PC-9 (cell line): ENCODE measurements at places on chromosomes 5 and 9. TPM values are rescaled to one million over a fixed set of nuclear protein-coding genes. Genes with fewer than 3 reads are reported as not detected.
A peak's percentile ranks its signal among the peaks of the same experiment; 100 is the strongest.

CENPK gene
- 34.6 and 45.6 TPM in 2 replicates for total RNA-seq

DNA sequence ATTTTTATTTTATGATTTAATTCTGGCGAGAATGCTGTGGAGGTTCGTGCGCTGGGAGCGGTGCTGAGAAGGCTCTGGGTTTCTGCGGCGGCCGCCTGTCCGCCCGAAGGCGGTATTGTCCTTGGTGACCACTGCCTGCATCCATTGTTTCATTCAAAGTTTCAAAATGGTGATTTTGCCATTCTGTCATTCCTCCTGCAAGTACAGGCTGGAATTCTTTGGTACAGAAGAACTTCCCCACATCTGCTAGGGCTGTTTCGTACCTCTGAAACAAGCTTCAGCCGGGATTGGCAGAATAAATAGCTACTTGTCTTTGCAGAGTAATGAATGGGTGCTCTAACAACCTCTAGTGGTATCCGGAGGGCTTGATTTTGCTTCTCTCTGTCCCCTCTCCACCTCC lies 112.6 kb upstream of the CACNA1B start:
- H3K27ac ChIP-seq: no peak overlapping the region
- H3K27me3 ChIP-seq: no peaks in the 10 kb centered on the region
- H3K4me1 ChIP-seq: no peaks in the 10 kb centered on the region
- H3K4me3 ChIP-seq: no peak overlapping the region

DNA sequence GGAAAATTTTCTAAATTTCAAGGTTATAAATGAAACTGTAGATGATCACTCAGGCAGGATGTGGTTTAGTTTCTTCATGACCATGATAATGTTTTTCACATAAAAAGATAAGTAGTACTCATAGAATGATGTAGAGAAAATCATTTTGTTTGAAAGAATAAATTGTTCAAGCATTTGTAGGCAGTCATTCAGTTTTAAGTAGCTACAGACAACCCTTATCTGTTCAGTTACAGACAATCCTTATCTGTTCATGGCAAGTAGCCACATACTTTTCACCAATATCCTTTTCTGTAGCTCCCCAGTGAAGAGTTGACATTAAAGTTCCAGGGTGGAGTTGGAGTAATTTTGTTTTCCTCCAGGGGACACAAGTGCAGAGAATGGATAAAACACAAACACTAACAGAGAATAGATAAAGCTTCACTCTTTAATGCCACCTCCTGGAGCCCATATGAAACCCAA lies 278.1 kb upstream of the TNC start:
- H3K27me3 ChIP-seq: no peaks in the 10 kb centered on the region
- H3K4me3 ChIP-seq: no peak overlapping the region
- H3K4me1 ChIP-seq: peaks cover 34% of the 10 kb centered on the region

GRCh38 chr5:10838038-10838437 lies 77.0 kb upstream of the DAP start:
- no peak overlapping the region for H3K4me3 ChIP-seq
- no peaks in the 10 kb centered on the region for H3K4me1 ChIP-seq

GRCh38 chr5:157858527-157859226 lies at the start of gene CLINT1:
TSS of gene CLINT1 (minus strand) at chr5:157859145. CDS start at chr5:157858970, 175 bp downstream.
- DNase-seq: peak; percentile 88
- peak within 1 kb of the TSS; percentile 64 for H3K27ac ChIP-seq
- H3K4me3 ChIP-seq: peak within 1 kb of the TSS; percentile 95
- H3K27me3 ChIP-seq: no peaks in the 10 kb centered on the region
- 0 out of 2 replicates have a peak, but pooled peaks cover 3% of the 10 kb centered on the region for H3K36me3 ChIP-seq
- H3K4me1 ChIP-seq: peaks cover 17% of the 10 kb centered on the region

GRCh38 chr5:57834829-57835608 lies 352.4 kb upstream of the ACTBL2 start:
- no peak for DNase-seq
- no peak overlapping the region for H3K4me3 ChIP-seq
- H3K4me1 ChIP-seq: peaks cover 30% of the 10 kb centered on the region
- H3K27ac ChIP-seq: no peak overlapping the region

DNA sequence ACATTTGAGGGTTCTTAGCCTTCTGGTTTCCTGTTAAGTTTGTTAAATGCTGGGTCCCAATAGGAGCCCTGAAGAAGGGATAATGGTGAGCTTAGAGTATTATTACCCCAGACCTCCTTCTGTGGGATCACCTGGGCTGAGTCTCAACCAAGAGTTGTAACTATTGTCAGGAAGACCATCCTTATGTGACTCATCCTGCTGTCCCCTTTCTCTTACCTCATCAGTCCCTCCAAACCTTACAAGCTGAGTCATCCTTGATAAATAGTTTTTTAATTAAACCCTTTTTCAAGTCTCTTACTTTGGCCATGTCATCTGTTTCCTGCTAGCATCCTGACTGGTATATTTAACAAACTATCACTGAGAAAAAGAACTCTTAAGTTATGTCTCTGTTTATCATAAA lies 502.8 kb downstream of the LRRC70 start:
- H3K4me3 ChIP-seq: no peak overlapping the region
- H3K4me1 ChIP-seq: no peaks in the 10 kb centered on the region
- DNase-seq: no peak
- H3K27ac ChIP-seq: no peak overlapping the region
- H3K36me3 ChIP-seq: no peaks in the 10 kb centered on the region

DNA sequence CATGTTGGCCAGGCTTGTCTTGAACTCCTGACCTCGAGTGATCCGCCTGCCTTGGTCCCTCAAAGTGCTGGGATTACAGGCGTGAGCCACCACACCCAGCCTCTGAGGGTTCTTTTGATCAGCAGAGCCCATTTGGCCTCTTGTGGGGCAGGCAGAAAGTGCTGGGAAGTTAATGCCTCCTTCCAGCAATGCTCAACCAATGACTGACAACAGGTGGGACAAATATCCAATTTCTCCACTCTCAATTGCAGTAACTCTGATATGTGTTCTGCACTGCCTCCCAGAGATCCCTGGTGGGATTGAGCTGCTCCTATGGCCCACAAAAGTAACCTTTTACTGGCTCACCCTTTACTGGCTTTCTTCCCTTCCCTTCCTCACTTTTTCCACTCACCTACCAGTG lies 79.9 kb upstream of the APC start:
- H3K27me3 ChIP-seq: no peaks in the 10 kb centered on the region
- no peak overlapping the region for H3K4me3 ChIP-seq
- no peak for DNase-seq
- no peak overlapping the region for H3K27ac ChIP-seq
- H3K36me3 ChIP-seq: no peaks in the 10 kb centered on the region
- H3K4me1 ChIP-seq: no peaks in the 10 kb centered on the region

GRCh38 chr5:111227226-111227782 lies 3.1 kb downstream of the CAMK4 start:
- no peak overlapping the region for H3K4me3 ChIP-seq
- DNase-seq: no peak
- peaks cover 9% of the 10 kb centered on the region for H3K27me3 ChIP-seq
- H3K27ac ChIP-seq: no peak overlapping the region

GRCh38 chr5:1008451-1009358 lies at the start of gene NKD2:
TSS of gene NKD2 (plus strand) at chr5:1008802. CDS start at chr5:1009058, 256 bp downstream.
- no peaks in the 10 kb centered on the region for H3K36me3 ChIP-seq
- H3K27ac ChIP-seq: no peak within 1 kb of the TSS
- H3K4me3 ChIP-seq: no peak within 1 kb of the TSS
- no peak for DNase-seq

DNA sequence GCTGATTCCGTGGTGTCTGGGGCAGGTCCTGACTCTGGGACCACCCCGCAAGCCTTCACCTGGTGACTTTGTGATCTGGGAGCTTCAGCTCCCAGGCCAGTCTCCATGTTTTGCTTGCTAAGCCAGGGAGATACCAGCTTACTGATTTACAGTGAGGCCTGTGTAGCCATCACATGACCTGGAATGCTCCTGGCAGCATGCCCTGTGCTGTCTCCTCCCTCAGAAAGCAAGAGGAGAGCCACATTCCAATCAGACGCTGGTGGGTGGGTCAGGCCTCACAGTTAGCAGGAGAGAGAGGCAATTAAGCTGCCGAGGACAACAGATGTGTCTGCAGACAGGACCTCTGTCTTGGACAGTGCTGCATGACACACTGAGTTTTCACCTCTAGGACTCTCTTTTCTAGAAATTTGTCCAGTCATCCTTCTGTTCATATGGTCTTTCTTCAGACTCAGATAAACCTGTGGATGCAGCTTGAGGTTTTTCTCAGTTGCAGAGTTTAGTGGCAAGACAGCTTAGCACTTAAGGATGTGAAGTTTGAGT lies 24.4 kb upstream of the GRPEL2 start:
- peak; percentile 62 for DNase-seq
- no peak overlapping the region for H3K4me3 ChIP-seq
- peaks cover 3% of the 10 kb centered on the region; the same call in 1 of the 2 replicates for H3K4me1 ChIP-seq
- no peak overlapping the region for H3K27ac ChIP-seq

DNA sequence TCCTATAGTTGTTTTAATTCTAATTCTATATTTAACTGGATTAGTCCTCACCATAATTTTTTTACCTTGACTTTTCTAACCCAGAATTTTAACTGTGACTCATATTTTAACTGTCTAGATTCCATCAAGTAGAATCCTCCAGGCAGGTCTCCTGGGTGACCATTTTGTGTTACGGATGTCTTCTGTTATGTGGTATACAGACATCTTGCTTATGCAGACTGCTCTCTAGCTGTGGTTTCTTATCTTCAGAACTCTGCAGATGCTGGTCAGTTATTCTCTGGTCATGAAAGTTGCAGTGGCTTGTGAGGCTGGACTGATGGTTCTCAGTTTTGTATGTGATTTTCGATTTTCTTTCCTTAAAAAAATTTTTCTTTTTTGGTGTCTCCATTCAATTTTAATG lies 139.4 kb downstream of the ATG10 start:
- no peak overlapping the region for H3K4me3 ChIP-seq
- H3K27me3 ChIP-seq: no peaks in the 10 kb centered on the region
- H3K36me3 ChIP-seq: no peaks in the 10 kb centered on the region

- H3K27ac ChIP-seq: no peak overlapping the region
- DNase-seq: no peak
- no peaks in the 10 kb centered on the region for H3K36me3 ChIP-seq
- H3K4me1 ChIP-seq: no peaks in the 10 kb centered on the region
- H3K27me3 ChIP-seq: no peaks in the 10 kb centered on the region
- no peak overlapping the region for H3K4me3 ChIP-seq
Measured at GRCh38 chr9:70747261-70747718, 332.8 kb upstream of the KLF9 start.

DNA sequence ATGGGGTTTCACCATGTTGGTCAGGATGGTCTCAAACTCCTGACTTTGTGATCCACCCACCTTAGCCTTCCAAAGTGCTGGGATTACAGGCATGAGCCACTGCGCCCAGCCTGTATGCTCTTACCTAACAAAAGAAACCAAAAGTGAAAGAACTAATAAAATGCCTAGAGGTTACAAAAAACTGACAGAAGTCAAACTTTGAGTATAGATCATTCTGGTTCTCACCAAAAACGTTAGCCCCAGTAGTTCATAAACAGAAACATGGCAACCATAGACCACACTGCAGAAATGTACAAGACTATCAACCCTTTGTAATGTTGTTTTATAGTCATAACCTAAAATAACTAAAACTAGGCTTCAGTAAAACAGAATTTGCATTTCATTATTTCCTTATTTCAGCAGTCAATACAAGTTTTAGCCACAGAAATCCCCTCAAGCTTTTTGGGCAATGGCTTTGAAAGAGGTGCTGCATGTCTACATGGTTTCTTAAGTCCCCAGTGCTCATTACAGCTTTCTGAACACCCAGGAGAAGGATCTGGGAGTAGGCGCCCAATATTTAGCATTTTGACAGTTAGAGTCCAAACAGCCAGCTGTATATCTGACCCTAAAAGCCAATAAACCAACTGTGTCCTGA lies 72.5 kb downstream of the EPB41L4A start:
- H3K4me1 ChIP-seq: no peaks in the 10 kb centered on the region
- no peak for DNase-seq
- H3K27ac ChIP-seq: no peak overlapping the region

- H3K36me3 ChIP-seq: no peaks in the 10 kb centered on the region
- H3K27me3 ChIP-seq: no peaks in the 10 kb centered on the region
- H3K4me3 ChIP-seq: no peak overlapping the region
- no peak for DNase-seq
- peaks cover 31% of the 10 kb centered on the region for H3K4me1 ChIP-seq
- H3K27ac ChIP-seq: no peak overlapping the region
Measured at GRCh38 chr9:72473474-72474261, 47.7 kb upstream of the TMC1 start.

- no peak for DNase-seq
- no peaks in the 10 kb centered on the region for H3K36me3 ChIP-seq
- no peaks in the 10 kb centered on the region for H3K27me3 ChIP-seq
- H3K4me3 ChIP-seq: no peak overlapping the region
Measured at GRCh38 chr5:163342306-163342705, 95.1 kb upstream of the CCNG1 start.

GRCh38 chr5:74576941-74577456 lies 63.5 kb downstream of the ENC1 start:
- H3K4me3 ChIP-seq: no peak overlapping the region
- peak; percentile 53 for DNase-seq
- peak overlapping the region; percentile 82 for H3K27ac ChIP-seq
- H3K27me3 ChIP-seq: no peaks in the 10 kb centered on the region
- H3K36me3 ChIP-seq: no peaks in the 10 kb centered on the region
